Activated naive CD4-positive, alpha-beta T cell treated with anti-CD3 and anti-CD28 coated beads for 36 hours (primary cell): ENCODE measurements at places on chromosomes 4 and X. TPM values are rescaled to one million over a fixed set of nuclear protein-coding genes. Genes with fewer than 3 reads are reported as not detected.
A peak's percentile ranks its signal among the peaks of the same experiment; 100 is the strongest.

- peak; percentile 6 for DNase-seq
Observed at GRCh38 chrX:149648932-149649331, 17.3 kb upstream of the TMEM185A start.

ELMOD2 gene
- 14.4 TPM for total RNA-seq

DNA sequence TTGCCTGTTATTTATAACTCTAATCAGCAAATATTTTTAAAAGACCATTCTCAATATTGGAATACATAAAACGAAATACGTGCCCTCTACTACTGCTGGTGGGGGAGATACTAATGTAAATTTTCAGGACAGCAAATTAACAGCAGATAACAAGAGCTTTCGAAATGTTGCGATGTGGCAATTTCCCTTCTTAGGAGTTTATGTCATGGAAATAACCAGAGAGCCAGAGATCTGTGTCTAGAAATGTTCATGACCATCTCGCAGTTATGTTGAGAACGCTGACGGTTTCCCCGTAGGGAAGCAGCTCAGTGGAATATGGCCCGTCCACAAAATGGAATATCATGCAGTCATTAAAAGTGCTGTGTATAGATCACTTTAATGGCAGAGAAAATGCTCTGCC, 238.4 kb upstream of the PSAPL1 start:
- DNase-seq = no peak

DNA sequence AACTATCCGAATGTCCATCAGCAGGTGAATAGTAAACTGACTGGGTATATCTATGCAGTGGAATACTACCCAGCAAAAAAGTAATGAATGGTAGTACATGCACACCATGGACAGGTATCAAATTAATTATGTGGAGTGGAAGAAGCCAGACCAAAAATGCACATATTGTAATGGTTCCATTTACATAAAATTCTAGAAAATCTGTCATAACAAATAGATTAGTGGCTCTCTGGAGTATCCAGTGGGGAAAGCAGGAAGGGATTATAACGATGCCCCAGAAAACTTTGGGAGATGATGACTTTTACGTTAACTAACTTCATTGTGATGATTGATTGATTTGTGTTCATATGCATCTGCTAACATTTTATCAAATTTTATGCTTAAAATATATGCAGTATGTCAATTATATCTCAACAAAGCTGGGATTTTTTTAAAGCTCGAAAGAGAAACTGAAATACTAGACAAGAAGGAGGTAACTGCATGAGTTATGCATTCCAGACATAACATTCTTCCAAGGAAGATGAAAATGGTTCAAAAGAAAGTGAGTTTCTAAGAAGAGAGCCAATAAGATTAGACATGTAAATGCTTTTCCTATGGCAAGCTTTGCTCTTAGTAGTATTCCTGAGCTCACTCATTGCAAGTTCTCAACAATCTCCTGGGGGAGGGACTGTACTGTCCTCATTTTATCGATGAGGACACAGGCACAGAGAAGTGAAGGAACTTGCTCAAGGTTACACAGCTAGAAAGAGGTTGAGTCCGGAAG, 58.6 kb upstream of the MSX1 start:
- no peak for DNase-seq

NDST4 gene
- total RNA-seq = not detected

DNA sequence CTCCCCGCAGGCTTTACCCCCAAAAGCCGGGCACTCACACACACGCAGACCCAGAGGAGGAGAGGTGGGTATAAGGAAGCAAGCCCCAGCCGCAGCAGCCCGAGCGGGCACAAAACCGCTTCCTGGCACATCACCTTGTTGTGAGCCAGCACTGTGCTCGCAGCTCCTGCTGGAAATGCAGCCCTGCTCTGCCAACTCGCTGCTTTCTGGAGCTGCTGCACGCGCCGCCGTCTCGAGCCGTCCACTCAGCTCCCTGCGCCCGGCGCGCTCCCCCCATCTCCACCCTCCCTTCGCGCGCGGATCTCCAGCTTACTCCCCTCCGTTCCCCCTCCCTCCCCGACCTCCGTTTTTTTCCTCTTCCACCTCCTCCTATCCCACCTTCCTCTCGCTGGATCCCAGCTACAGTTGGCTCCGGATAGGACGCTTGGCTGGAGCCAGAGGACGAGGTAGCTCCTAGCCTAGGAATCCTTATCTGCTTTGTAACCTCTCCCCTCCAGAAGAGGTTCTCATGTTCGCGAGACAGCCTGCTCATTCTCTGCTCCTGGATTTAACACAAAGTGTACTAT, at the start of gene SPOCK3:
Gene SPOCK3, minus strand, starts transcription at position 179 of the 566 bp plus-strand sequence.
- DNase-seq = peak; percentile 5

TCP11X2 gene
- not detected for total RNA-seq

MAGEC2 gene
- not detected for total RNA-seq

GRCh38 chrX:123851079-123851478, 8.8 kb upstream of the XIAP start:
- no peak for DNase-seq

GRCh38 chr4:184648054-184648312, 1.3 kb downstream of the CASP3 start:
- no peak for DNase-seq

DNA sequence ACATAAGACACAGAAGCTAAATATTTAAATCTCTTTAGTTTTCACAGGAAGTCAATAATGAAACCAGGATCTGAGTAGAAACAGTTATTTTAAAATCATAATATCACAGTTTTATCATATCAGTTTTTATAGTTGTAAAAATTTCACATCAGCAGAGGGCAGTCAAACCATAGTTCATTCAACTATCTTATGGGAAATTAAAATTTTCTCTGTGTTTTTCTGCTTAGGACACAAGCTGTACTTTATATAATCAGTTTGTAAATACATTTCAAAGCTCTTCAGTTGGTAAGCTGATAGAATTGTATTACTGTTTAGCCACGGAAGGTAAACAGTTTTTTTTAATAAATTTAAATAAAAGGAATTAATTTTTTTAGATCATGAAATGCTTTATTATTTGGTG, 204.8 kb upstream of the NUDT6 start:
- no peak for DNase-seq

- no peak for DNase-seq
Observed at GRCh38 chrX:46840946-46841345, 4.1 kb downstream of the RP2 start.

GRCh38 chr4:26885912-26886274, 25.3 kb downstream of the STIM2 start:
- peak; percentile 42 for DNase-seq

GAGE13 gene
- not detected for total RNA-seq

- DNase-seq = no peak
Observed at GRCh38 chr4:135244696-135245095, 1043.1 kb upstream of the PABPC4L start.

TLR10 gene
- total RNA-seq = 0.12 TPM

- no peak for DNase-seq
Observed at GRCh38 chrX:129347291-129347690, 176.0 kb downstream of the SMARCA1 start.

PDLIM3 gene
- total RNA-seq = 0.25 TPM

DNA sequence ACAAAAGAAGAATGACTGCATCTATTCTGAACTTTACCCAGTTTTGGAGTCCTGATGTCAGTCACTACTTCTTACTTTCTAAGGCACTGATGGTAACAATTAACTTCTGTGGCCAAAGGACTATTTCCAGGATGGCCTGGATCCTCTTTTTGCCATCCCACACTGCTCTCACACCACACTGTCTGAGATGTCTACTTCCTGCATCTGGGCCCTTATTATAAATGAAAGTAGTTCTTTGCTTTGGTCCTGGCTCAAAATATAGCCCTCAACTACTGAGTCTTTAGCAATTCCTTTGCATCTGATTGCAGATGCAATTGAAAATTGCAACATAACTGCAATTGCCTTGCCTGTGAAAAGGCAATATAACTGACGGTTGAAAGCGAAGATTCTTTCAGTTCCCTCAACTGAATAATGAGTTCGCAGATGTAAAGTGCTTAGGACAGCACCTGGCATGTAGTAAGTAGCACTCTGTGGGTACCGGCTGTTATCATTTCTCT, 44.2 kb downstream of the COQ2 start:
- DNase-seq = no peak

ZDHHC15 gene
- total RNA-seq = 0.17 TPM

DNA sequence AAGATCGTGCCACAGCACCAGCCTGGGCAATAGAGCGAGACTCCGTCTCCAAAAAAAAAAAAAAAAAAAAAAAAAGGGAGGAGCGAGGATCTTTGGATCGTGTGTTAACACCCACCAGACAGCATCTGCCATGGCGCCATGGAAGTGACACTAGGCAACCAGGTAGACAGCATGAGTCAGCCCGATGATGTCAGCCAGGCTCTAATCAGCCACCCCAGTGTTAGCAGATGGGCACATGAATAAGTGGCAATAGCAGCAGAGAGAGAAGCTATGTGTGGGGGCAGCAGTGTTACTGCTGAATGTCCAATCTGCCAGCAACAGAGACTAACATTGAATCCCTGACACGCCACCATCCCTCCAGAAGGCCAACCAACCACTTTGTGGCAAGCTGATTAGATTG, 6.6 kb downstream of the SYN1 start:
- no peak for DNase-seq

CLTRN gene
- 0.38 TPM for total RNA-seq

DNA sequence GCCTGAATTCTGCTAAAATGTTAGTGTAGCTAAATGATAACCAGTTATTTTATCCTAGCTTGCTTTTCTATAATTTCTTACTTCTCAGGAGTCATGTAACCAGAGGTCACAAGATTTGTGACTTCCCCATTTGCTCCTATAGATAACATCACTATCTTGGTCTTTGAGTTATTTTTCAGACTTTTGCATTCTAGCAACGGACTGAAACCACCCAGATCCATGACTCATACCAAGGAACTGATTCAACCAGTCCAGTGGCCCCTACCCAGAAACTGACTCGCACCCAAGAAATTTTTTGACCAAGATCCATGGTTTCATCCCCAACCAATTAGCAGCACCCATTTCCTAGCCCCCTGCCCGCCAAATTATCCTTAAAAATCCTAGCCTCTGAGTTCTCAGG, 50.0 kb downstream of the IQCM start:
- no peak for DNase-seq

S100P gene
- total RNA-seq = 8.5 TPM

SPATA18 gene
- total RNA-seq = 0.40 TPM

GRCh38 chrX:1536712-1537030, 314 bp downstream of the P2RY8 start:
- no peak for DNase-seq

GRCh38 chrX:148535639-148536038, 35.2 kb downstream of the AFF2 start:
- no peak for DNase-seq

ZAR1 gene
- total RNA-seq = not detected

KDR gene
- total RNA-seq = not detected

TEX11 gene
- not detected for total RNA-seq

- no peak for DNase-seq
Observed at GRCh38 chr4:836750-837301, 10.9 kb upstream of the CPLX1 start.

- DNase-seq = no peak
Observed at GRCh38 chrX:44247468-44247867, 96.0 kb downstream of the EFHC2 start.

GRCh38 chrX:77793946-77794345, 7.9 kb upstream of the ATRX start:
- DNase-seq = no peak

DNA sequence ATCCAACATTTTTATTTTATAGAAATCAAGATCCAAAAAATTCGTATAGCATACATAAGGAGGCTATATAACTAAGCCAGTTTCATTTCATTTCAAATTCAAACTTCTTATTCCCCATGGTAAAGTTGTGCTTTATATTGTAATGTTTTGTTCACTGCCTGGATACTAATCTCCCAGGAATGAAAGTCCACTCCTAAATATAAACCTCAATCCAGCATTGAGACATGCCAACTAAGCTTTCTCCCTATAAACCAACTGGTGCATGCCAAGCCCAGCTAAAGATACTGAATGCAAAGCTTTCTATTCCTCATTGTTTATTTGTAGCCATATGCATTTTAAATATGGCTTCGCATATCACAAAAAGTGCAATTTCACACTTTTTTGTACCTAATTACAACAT, 63.8 kb upstream of the INPP4B start:
- no peak for DNase-seq

- no peak for DNase-seq
Observed at GRCh38 chr4:159594576-159594975, 491.7 kb downstream of the RAPGEF2 start.

LONRF3 gene
- total RNA-seq = 5.4 TPM

DNA sequence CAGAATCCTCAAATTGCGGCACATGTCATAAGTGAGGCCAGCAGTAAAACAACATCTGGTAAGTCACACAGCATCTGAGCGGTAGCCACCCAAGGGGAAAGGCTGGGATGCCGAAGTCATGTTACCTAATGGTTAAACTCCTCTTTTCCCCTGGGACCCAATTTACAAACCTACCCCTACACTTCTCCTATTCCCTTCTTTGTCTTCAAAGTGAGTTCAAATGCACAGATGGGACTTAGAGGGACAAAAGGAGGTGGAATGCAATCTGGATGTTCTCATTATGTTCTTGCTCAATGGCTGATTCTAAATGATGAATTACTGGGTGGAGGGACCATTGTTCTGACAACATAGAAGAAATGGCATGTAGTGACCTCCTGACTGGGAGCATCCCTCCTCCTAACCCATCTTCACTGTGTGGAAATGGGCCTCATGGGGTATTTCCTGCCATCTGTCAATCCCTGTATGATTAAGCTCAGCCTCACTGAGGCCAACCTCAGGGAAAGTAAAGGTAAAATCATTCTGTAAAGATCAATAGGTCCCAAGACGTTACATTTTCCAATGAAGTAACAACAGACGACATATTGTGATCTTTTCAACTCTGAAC, 8.5 kb downstream of the CD40LG start:
- DNase-seq = peak; percentile 43

TECRL gene
- not detected for total RNA-seq

GRCh38 chrX:86215260-86215659, 67.0 kb downstream of the DACH2 start:
- DNase-seq = no peak

COQ2 gene
- 18.7 TPM for total RNA-seq

FAM47A gene
- total RNA-seq = not detected

DNA sequence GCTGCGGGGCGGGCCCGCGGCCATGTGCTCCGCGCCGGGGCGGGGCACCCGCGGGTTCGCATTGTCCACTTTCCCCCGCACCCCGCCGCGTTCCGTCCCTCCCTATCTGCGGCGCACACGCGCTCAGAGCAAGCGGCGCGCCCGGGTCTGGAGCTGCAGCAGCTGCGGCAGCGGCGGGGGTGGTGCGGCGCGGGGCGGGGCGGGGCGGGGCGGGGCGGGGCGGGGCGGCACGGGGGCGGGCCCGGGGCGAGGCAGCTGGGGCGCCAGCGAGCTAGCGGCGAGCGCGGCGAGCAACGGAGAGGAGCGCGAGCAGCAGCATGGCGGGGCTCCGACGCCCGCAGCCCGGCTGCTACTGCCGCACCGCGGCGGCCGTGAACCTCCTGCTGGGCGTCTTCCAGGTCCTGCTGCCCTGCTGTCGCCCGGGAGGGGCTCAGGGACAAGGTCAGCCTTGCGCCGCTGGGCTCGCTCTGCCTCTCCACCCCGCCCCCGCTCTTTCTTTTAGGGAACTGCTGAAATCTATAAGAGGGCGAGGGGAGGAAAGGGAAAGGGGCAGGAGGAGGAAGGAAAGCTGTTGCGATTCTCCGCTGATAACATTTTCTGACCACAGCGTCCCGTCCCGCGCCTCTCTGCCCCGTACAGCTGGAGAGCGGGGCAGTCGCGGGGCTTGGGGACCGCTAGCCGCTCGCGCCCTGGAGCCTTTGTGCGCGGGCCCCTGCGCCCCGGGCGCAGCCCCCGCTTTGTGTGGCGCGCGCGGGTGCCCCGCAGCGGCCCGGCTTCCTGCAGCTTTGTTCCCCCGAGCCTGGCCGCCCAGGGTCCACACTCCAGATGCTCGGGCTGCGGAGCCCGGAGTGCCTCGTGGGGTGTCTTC, at the start of gene TMEM131L:
Gene TMEM131L, plus strand, starts transcription at position 280 of the 868 bp plus-strand sequence. Its CDS starts 38 bp downstream, at position 318.
- DNase-seq = peak; percentile 67

- peak; percentile 53 for DNase-seq
Observed at GRCh38 chr4:70863099-70863790, 23.6 kb upstream of the GRSF1 start.
